ENCODE measurements at places on chromosomes 4 and X.

GRCh38 chr4:99161373-99162099, 17.4 kb upstream of the ADH4 start:
- no peak for DNase-seq

- no peak for DNase-seq
Measured at GRCh38 chrX:13868591-13868990, 51.7 kb upstream of the GPM6B start.

DNA sequence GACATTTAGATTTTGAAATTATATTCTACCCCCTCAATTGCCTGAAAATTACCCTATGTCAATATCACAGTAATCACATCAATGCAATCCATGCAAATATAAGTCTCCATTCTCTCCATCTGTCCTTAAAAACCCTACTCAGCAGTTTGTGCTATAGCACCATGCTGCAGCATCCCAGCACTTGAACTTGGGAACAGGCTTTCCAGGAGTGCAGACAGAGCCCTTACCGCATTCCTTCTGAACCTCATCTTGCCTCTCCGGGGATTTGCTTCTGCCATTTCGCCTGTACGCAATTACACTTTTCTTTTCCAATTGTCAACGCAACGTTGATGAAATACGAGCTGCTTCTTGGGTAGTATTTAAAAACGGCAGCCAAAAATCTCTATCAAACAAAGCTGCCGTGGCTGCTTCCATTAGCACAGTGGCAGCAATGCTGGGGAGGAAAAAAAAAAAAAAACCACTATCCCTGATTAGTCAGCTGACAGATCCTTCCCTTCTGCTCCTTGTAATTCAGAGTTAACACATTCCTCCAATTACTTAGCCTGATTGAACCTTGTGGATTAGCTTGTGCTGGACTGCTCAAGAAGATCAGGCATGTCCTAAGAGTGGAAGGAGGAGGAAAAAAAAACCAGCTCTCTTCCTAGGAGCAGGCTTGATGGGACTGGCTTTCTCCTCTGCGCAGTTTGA, 65.6 kb downstream of the MCF2 start:
- DNase-seq: no peak

DNA sequence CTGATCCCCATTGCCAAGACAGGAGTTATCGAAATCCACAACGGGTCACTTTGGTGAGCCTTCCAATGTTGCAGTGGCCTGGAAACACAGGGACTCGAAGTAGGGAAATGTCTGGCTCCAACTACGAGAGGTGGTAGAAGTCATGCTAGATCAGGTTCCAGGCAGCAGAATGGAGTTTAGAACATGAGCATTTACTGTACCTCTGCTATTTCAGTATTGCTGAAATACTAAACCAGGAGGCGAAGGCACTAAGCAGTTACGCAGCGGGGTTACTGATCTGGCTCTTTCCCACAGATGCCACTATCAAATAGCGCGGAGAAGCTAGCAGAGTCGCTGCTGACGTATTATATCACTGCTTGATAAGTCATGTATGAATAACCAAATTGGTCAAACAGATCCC, 56.3 kb downstream of the PTCHD1 start:
- no peak for DNase-seq

- no peak for DNase-seq
Measured at GRCh38 chr4:33850371-33850902, 2393.9 kb downstream of the ARAP2 start.

GRCh38 chr4:128362760-128363159, 75.1 kb upstream of the PGRMC2 start:
- DNase-seq: no peak

DNA sequence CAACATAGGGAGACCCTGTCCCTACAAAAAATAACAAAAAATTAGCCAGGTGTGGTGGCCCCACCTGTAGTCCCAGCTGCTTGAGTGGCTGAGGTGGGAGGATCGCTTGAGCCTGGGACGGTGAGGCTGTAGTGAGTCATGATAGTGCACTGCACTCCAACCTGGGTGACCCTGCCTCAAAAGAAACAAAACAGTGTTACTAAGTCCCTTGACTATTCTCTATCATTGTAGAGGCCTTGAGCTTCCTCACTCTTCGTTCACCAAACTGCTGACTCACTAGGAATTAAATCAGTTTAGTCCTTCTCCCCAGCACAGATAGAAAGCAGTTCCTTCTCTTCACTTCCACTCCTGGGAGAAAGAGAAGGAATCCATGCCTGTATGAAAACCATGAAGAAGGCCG, 14.5 kb downstream of the CDS1 start:
- no peak for DNase-seq

DNA sequence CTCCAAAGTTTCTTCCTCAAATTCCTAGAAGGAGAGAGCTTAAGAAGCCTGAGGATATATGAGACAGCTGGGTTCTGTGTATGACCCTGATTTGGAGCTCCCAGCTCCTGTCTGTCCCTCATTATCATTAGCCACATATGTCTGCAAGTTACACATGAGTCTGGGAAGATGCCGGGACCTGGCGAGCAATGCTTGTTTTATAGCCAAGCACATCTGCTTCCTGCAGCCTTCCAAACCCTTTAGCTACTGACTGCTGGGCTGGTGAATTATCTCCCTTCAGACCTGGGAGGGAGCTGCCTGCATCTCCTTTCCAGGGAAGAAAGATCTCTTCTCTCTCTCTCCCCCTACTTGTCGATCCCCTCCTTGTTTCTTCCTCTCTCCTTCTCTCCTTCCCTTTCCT, 556.7 kb upstream of the BOD1L1 start:
- no peak for DNase-seq

GRCh38 chr4:93888308-93888707, 59.8 kb downstream of the ATOH1 start:
- no peak for DNase-seq

DNA sequence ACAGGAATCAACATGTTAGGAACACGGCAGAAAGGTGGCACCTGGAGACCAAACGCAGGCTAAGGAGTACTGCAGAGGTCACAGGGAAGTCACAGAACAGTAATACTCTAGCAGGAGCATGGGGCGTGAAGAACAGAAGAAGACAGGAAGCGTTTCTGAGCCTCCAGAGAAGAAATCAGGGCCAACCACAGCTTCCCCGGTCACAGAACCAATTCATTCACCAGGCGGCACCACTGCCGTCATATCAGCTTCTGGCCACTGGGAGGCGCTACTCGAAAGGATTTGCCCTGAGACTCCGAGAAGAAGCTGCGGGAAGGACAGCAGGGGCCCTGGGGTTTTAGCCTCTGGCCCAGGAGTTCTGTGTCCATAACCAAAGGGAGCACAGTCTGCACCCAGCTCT, 78.0 kb upstream of the DRD5 start:
- peak; percentile 72 for DNase-seq

DNA sequence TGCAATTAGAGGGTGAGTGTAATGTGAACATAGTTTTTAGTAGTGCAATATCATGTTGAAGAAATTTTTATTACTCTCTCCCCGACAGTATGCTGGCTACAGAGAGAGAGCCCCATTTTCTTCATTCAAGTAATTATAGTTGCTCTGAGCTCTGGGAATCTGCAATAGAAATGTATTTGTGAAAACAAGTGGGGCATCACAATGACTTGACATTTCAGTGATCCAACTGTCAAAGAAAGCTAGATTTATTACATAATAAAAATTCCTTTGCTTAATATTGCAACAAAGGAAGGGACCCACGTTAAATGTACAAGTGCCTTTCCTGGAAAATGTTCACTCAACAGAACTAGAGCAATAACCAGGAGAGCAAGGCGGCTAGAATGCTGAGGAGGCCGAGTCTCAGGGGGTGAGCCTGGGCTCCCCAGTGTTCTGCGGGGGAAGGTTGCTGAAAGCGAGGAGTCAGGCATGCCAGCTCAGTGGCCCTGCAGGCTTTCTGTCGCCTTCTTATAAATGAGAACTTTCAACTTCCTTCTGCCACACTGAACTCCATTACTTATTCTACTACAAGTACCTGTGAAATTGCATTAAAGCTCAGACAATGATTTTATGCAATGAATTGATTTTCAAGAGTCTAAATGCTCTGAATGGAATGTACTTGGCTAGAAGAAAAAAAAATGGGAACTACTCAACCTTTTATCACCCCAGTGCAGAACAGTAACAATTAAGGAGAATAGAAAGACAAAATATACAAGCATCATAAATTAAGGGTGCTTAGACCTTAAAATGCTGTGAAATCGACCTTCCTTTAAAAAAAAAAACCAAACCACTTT, 476.4 kb downstream of the AFF2 start:
- DNase-seq: no peak

DNA sequence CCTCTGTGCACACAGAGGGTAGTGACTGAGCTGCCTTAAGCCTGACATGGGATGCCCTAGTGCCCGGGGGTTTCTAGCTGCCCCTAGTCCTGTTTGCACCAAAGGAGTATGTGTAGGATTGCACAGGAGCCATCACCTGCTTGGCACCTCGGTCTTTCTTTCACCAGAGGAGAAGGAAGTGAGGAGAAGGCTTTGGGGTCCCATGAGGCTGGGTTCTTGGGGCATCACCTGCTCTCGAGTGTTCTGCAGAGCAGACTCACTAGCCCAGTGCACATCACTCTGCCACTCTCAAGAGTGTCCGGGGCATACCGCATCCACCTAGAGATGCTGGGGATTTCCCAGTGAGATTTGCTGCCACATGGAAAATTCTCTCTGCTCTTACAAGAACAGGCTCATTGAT, 40.5 kb upstream of the GPR78 start:
- DNase-seq: no peak

- peak; percentile 31 for DNase-seq
Measured at GRCh38 chrX:107000013-107000515, at the start of gene MORC4. MORC4 (minus strand) TSS chrX:107000212; CDS start chrX:106999969, 243 bp downstream.

- no peak for DNase-seq
Measured at GRCh38 chr4:98745366-98745765, 87.0 kb upstream of the TSPAN5 start.

DNA sequence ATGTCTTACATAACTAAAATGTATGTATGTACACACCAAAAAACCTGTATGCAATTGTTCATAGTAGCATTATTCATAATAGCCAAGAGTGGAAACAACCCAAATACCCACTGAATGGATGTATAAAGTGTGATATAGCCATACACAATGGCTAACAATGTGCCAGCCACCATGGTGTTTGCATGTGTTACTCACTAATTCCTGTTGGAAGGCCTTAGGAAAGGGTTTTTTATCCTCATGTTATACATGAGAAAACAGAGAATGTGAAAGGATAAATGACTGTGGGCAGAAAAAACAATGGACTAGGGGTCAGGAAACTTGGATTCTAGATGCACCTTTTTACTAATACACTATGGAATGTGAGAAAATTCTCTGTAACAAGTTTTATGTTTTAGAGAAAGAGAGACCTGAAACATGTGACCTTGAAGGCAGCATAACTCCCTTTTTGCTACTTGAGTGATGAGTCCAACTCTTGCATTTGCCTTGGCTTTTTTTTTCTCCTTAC, 55.7 kb downstream of the TIGD2 start:
- DNase-seq: no peak

DNA sequence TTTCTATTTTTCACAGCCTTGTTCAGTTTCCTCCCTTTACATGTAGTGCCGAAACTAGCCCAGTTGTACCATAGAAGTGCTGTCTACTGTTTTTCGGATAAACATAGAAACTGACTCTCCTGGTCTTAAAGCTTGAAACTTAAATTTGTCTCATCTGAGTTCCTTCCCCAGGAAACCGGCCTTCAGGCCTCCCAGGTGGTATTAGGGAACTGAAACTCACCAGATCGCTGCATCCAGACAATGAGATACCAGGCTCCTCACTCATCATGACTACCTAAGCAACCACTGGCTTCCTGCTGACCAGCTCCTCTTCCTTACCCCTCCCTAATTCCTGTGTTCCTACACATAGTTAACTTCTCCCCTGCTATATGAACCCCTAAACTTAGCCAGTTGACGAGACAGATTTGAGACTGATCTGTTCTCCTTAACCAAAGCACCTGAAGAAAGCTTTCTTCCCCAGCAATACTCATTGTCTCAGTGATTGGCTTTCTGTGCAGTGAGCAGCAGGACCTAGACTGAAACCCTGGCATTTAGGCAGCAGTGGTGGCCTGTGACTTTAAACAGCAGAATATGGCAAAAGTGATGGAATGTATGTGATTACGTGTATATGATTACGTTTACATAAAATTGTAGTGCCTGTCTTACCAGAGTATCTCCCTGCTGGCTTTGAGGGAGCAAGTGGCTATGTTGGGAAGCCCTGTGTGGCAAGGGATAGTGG, 959.1 kb upstream of the LCORL start:
- no peak for DNase-seq

GRCh38 chrX:41846714-41847113, 76.6 kb downstream of the CASK start:
- DNase-seq: no peak

DNA sequence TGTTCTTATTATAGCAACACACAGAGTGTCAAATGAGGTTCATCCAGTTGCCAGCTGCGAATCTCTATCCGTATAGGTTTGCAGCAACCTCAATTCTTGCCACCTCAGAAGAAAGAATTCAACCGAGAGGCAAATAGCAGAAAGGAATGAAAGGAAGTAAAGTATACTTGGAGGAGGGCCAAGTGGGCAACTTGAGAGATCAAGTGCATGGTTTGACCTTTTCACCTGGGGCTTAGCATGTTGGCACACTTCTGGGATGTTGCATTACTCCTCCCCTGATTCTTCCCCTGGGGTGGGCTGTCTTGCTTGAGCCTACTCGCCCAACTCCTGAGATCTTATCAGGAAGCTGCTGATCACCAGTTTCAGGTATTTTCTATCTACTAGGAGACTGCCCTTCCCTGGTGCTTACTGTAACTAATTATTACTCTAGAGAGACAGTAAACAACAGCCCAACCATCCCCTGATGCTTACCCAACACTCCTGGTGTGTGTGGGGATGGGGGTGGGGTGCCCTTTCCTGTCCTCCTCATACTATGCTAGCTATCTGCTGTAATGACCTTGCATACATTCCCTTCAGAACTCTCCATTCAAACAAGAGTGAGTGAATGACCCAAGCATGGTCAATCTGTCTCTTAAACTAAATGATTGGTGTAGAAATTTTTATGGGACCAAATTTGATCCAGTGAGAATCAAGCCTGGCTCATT, 7.3 kb upstream of the TMEM33 start:
- no peak for DNase-seq

DNA sequence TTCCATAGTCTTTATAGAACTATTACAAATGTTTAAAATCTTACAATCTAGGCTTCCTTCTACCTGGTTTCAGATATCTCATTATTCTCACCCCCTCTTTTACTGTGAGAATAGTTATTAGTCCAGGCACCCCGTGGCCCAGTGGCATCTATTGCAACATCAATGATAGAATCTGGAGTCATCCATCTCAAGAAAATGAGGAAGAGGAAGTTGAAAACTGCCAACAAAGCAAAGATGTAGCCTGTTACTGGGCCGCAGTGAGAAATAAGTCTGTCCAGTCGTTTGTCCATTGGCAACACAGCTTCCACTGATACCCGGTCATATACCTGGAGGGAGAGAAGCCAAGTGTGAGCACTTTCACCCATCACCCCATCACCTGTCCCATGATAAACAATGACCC, 6.0 kb upstream of the ASB11 start:
- no peak for DNase-seq

- DNase-seq: no peak
Measured at GRCh38 chr4:181964731-181965130, 278.5 kb upstream of the TENM3 start.

DNA sequence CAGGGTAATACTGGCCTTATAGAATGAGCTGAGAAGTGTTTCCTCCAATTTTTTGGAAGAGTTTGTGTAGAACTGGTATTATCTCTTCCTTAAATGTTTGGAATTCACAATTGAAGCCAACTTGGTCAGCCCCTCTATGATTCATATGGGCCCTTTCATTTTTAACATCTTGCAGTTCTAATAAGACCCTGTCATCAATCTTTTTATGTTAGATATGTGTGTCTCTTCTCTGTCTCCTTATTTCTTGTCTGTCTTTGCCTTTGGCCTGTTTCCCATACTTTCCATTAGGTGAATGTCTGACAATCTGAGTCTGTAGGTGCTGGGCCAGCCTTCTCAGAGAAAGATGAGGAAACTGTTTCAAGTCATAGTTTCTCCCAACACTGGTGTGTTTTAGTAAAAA, 88.7 kb downstream of the SLC16A2 start:
- no peak for DNase-seq

Data from GM13977 (cell line).